ENCODE measurements at places on chromosomes 4 and X.
A peak's percentile ranks its signal among the peaks of the same experiment; 100 is the strongest.

GRCh38 chr4:182886768-182887167 is 30.4 kb downstream of the DCTD start:
- no peak for DNase-seq

GRCh38 chr4:123378794-123379193 is 17.8 kb upstream of the SPRY1 start:
- DNase-seq: no peak

DNA sequence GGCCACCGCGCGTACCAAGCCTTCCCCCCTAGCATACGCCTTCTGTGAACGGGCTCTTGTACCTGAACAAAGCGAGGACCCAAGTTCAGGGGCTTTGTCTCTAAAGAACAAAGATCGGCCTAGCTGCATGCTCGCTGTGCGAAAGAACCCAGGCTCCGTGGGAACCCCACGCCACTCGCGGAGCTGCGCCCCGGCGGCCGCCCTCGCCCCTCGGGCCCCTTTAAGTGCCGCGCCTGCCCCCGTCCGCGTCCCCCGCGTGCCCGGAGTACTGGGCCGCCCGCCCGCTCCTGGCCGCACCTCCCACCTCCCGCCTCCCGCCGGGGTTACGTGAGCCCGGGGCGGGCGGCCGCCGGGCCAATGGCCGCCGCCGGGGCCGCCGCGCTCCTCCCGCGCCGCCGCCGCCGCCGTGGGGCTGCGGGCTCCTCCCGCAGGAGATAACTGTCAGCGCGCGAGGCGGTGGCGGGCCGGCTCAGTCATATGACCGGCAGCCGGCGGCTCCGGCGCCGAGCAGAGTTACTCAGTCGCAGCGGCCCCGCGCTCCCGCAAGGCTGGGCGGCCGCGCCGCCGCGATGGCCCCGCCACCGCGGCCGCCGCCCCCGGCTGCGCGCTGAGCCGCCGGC is at the start of gene FNIP2:
Gene FNIP2, plus strand, starts transcription at position 472 of the 620 bp plus-strand sequence. CDS start 187 bp downstream, outside the sequence.
- DNase-seq: peak; percentile 80

- DNase-seq: peak; percentile 86
Measured at GRCh38 chrX:37871626-37872302, 24.4 kb upstream of the DYNLT3 start.

GRCh38 chr4:78031417-78031950 is 25.6 kb upstream of the FRAS1 start:
- DNase-seq: no peak

GRCh38 chrX:617401-617800 is 13.2 kb upstream of the SHOX start:
- no peak for DNase-seq

DNA sequence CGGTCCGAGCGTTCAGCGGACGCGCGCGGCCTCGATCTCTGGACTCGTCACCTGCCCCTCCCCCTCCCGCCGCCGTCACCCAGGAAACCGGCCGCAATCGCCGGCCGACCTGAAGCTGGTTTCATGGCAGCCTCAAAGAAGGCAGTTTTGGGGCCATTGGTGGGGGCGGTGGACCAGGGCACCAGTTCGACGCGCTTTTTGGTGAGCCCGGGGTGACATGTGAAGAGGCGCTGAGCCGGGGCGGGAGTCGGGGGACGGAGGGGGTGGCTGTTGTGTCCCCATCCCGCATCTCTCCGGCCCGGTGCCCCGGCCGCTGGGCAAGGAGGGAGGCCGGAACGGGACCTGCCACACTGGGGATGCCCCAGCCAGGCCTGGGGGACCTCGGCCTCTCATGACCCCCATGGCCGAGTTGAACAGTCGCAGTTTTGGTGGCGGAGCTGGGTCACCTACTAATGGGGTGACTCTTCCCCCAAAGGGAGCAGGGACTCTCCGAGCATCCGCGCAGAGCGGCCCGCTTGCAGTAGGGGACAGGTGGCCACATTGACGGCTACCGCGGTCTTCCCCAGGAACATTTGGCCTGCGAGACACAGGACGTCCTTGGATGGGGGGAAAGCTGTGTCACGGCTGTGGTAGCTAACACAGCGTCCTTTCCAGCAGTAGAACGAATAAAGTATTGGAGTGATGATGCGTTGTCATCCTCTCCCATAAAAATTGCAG is at the start of gene GK:
Gene GK, plus strand, starts transcription at position 9 of the 717 bp plus-strand sequence. Its CDS starts 115 bp downstream, at position 124.
- DNase-seq: no peak

DNA sequence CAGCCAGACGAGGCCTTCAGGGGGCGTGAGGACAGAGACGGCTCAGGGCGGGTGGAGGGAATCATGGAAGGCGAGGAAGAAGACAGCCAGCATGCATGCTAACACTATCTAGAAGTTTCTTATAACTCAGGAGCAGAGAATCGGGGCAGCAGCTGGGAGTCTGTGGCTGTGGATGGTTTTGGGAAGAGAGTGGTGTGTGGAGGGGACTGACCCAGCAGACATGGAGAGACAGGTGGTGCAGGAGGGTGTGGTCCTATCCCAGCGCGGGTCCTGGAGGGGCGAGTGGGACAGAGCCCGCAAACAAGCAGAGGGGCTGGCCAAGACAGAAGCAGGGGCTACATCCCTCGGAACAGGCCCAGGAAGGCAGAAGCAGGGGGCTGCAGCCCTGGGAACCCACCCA is 192.1 kb downstream of the AFAP1 start:
- no peak for DNase-seq

GRCh38 chr4:169258141-169258540 is 12.6 kb downstream of the SH3RF1 start:
- DNase-seq: no peak

DNA sequence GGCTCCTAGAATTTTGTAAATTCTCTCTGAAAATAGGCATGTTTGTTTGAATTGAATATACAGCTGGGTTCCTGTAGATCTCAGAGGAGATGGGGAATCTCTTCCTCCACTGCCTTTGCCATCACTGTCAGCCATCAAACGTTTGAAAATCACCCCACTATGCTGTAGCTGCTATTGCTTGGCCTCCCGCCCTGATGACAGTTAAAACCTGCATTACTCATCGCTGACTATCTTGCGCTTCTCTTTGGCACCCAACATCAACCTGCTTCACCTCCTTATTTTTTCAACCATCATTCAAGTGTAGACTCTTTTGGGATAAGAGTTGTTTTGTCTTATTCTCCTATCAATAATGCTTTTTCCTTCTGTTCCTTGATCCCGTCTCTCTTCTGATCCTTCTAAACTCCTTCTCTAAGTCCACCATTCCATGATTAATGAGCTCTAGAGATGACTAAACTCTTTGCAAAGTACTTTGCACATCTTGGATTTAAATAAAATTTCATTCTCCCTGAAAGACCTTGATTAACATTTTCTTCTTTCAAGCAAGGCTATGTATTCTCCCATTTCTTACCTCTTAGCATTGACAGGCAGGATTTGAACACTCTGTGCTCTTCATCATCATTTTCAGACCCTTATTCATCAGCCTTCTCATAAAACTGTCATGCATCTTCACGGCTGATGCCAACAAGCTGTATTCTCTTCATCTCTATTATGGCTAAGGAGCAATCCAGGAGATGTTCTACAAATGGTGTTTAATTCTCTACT is 133.0 kb downstream of the SNCA start:
- peak; percentile 16 for DNase-seq

GRCh38 chr4:87188048-87188447 is 32.4 kb downstream of the KLHL8 start:
- DNase-seq: peak; percentile 73

- no peak for DNase-seq
Measured at GRCh38 chrX:137172317-137172948, 138.6 kb upstream of the GPR101 start.

GRCh38 chr4:2168469-2169319 is 73.2 kb downstream of the HAUS3 start:
- no peak for DNase-seq

DNA sequence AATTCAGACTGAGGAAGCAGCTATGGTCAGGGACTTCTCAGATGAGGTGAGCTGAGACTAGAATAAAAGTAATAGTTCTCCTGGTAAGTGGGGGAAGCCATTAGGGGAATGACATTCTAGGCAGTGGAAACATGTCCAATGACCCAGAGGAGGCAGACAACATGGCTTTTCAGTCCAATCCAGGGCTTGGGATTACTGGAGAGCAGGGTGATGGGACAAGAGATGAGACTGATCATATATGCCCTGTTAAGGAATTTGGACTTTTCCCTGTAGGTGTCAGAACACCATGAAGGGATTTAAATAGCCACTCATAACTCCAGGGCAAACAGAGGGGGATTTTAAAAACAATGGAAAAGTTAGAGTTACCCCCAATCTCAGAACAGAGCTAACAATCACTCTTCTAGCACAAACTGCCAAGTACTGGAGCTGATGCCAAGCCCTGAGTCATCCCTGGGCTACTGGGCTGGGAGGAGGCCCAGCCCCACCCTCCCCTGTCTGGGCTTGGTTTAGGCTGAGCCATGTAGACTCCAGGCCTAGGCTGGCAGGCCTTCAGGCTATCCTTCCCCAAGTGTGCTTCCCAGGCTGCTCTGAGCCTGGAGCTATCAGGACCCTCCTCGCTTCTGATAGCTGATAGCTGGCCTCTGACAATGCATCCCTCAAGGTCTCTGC is 22.7 kb upstream of the MSN start:
- peak; percentile 81 for DNase-seq
